Ascending aorta (tissue), 2 donors: ENCODE measurements at places on chromosomes 6 and 20.
A peak's percentile ranks its signal among the peaks of the same experiment; 100 is the strongest.

GRCh38 chr6:159043251-159043650 lies 1.5 kb downstream of the TAGAP start:
- no peak for DNase-seq

- DNase-seq = no peak
Measured at GRCh38 chr6:154276810-154277628, 79.6 kb downstream of the IPCEF1 start.

- no peak for DNase-seq
Measured at GRCh38 chr20:49909499-49910339, 5.6 kb downstream of the SPATA2 start.

GRCh38 chr6:13294499-13295069 lies 33.8 kb downstream of the TBC1D7 start:
- peak; percentile 25 for DNase-seq

GRCh38 chr20:25070821-25071473 lies 11.0 kb downstream of the VSX1 start:
- no peak for DNase-seq

DNA sequence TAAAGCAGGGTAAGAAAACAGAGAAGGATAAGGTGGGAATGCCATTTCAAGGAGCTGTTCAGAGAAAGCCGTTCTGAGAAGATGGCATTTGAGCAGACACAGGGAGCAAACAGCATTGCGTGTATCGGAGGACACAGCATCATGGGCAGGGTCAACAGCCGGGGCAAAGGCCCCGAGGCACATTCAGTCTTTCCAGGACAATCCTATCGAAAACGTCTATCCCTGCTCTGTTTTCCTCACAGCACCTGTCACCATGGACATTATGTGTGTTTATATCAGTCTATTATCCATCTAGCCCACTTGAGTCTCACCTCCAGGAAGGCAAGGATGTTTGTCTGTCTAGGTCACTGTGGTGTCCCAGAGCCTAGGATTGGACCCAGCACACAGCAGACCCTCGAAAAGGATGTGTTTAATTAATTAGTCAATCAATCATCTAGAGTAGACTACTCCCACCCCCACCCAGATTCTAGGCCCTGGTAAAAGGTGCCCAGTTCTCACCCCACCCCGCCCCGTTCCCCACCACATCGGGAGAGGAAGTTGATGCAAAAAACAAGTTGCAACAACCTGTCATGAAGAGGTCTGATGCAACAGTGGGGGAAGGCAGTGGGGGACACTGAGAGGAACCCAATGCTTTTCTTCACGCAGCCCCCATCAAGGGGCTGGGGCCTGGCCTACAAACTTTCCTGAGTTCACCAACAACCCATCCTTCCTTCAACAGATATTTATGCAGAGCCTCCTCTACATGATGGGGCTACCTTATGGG lies 66.6 kb downstream of the PREX1 start:
- no peak for DNase-seq

- no peak for DNase-seq
Measured at GRCh38 chr20:63434599-63435378, 37.7 kb downstream of the KCNQ2 start.

DNA sequence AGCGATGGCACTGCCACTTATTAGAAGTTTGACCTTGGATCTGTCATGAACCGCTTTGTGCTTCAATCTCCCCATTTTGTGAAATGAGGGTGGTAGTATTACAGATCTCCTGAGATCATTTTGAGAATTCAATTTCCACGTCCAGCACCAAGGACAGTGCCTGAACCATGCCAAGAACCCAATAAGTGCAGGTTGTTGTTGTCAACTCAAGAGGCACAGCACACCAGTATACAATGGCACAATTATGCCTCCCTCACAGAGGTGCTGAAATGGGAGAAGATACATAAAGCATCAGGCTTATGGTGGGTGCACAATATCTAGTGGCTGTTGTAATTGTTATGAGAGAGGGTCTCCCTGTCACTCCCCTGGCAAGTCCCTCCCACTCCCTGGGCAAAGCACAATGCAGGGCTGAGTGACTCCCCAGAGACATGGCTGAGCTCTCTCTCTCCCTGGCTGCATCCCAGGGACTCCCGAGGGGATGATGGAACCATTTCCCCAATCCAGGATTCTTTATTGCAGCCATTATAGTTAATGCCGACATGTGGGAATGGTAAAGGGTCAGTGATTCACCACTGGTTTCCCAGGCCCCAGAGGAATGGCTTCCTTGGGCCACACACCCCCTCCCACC lies 78.7 kb downstream of the CDH22 start:
- DNase-seq = no peak

GRCh38 chr20:62929051-62929538 lies 2.8 kb upstream of the DIDO1 start:
- no peak for DNase-seq

- no peak for DNase-seq
Measured at GRCh38 chr20:44997171-44997570, 30.9 kb downstream of the STK4 start.

- no peak for DNase-seq
Measured at GRCh38 chr6:148557796-148558321, 189.0 kb upstream of the UST start.

DNA sequence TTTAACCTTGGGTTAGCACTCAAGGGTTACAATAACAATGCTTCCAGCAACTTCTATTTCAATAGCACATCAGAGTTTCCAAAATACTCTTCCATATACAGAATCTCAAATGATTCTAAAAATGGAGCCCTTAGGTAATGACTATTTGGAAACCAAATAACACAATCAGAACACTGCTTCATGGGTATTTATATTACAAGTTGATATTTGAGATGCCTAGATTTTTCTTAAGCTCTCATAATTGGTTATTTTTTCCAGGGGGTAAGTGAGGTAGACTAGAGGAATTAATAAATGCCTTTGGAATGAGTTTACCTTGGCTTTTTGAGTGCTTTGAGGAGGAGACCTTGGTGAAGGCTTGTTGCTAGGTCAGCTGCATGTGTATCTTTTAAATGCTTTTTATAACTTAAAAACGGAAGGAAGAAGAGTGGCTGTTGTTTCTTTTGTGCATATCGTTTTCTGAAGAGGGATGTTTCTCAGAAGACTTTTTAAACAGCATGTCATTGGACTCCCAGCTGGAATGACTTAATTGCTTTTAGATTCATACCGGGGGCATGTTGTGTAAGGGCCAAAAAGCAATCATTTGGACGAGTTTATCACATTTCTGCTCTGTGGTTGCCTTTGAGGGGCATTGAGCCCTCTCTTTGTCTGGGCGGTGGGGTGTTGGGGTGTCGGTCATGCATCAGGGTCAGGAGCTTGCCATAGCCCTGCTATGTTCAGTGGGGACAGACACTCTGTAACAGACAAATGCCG lies 186.0 kb downstream of the DTNBP1 start:
- no peak for DNase-seq

DNA sequence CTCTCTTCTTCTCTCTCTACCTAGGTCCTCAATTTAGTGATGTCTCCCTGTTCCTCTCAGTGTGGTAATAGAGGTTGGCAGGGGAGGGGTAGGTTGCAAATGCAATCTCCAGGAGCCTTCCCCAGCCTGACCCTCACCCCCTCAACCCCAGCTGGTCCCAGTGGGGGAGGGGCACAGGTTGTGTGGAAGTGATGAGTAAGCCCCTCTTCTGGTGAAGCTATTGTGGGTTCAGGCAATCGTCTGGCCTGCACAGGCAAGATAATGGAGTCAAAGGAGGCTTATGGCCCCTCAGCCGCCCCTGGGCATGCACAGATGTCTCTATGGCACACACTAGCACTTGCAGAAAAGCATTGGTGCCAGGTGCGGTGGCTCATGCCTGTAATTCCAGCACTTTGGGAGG lies 10.8 kb upstream of the ADA start:
- no peak for DNase-seq

- DNase-seq = no peak
Measured at GRCh38 chr6:154167126-154167525, 128.1 kb downstream of the OPRM1 start.

DNA sequence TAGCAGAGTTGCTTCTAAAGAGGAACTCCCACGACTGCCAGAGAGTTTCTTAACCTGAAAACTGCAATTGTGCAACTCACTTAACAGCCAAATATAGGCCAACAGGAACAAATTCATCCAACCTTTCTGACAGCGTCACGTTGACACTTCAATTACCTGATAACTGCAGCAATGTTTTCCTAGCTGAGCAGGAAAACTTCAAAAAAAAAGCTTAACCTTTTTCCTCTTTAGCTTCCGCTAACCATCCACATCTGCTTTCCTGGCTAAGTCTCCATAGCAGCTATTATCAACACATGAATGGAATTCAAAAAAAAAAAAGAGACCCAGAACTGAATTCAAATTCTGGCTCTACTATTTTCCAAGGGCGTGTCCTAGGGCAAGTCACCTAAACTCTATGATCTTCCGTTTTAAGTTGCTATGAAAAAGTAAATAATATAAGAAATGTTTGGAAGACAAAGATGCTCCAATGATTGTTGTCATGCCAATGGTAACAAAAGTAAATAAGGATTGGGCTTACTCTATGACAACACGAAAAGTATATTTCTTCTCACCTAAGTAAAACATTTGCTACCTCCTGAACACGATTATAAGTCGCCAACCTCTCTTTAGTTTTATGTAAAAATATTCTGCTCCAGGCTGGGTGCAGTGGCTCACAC lies 524.6 kb upstream of the JARID2 start:
- no peak for DNase-seq

DNA sequence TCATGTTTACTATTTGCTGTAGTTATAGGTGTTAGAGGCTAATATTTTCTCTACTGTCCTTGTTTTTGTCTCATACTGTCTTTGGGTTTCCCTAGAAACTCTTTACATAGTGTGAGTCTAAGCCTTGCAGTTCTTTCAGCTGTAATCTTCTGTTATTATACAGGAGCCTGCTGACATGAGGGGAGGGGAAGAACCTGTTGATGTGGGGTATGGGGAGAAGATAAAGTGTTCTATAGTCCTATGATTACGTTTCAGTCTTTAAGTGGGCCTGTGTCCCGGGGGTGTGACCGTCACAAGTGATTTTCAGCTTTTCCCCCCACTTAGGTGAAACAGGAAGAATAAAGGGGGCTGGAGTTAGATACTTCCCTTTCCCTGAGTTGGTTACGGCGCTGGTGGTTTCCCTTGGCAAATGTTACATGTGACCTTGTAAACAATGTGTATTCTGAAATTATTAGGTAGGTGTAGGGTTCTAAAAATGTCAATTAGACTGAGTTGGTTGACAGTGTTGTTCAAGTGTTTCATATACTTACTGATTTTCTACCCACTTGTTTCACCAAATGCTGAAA lies 41.3 kb downstream of the REV3L start:
- no peak for DNase-seq
